Stomach (tissue), 19 donors: ENCODE measurements at places on chromosomes 6 and 20. TPM values are rescaled to one million over a fixed set of nuclear protein-coding genes. Genes with fewer than 3 reads are reported as not detected.

GRCh38 chr6:37774028-37774680 is 45.4 kb upstream of the ZFAND3 start:
- DNase-seq: no peak

GRCh38 chr20:5691918-5692618 is 58.1 kb upstream of the SHLD1 start:
- no peak for DNase-seq

DNA sequence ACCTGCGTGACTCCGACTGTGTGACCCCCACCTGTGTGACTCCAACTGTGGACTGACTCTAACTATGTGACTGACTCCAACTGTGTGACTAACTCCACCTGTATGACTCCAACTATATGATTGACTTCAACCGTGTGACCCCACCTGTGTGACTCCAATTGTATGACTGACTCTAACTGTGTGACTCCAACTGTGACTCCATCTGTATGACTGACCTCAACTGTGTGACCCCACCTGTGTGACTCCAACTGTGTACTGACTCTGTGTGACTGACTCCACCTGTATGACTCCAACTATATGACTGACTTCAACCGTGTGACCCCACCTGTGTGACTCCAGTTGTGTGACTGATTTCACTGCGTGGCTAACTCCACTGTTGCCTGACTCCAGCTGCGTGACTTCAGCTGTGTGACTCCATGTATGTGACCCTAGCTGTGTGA is 38.6 kb downstream of the SYNJ2 start:
- no peak for DNase-seq

DNA sequence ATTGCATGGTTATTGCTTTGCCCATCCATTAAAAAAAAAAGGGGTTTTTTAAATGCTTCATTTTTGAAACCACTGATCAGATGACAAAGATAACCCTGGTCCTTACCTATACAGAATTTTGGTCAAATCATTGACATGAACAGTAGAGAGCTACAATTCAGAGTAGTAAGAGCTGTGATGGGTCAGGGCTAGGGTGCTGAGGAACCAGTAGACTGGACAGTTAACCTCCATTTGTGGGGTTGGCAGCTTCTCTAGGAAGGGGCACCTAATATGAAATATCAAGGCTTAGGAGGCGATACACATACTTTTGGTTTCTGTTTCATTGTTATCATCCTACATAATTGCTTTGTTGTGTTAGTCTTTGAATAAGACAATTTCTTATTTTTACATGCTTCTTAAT is 55.1 kb downstream of the ORC3 start:
- no peak for DNase-seq

SLC2A4RG gene
- total RNA-seq: 25.9 TPM

DNA sequence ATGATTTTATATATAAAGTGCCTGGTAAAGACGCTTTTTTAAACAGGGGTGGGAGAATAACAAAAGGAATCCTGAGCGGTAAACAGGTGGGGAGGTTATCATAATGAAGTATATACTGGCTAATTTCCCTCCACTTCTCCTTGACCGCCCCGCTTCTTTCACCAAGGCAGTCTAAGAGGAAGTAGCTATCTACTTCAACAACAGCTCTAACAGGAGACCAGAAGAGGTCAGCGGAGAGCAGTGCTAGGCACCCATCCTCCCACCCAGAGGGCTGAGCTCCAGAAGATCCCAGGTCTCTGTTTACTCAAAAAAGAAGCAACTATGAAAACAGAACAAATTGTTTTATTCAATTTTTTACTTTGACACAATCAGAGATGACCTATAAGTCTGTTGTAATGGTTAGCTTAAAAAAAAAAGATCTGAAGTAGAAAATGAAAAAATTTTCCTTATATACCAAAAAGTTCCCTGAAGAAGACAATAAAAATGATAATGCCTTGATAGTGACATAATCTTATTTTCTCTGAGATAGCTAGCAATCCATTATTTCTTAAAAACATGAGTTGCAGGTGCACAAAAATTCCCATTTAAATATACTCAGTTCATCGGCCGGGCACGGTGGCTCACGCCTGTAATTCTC is 141.1 kb downstream of the PDSS2 start:
- peak; percentile 51 for DNase-seq

- no peak for DNase-seq
These were observed 117.0 kb downstream of the PHACTR3 start for GRCh38 chr20:59721386-59721785.

- DNase-seq: no peak
These were observed 2.0 kb upstream of the SLC22A23 start for GRCh38 chr6:3458706-3459421.

DNA sequence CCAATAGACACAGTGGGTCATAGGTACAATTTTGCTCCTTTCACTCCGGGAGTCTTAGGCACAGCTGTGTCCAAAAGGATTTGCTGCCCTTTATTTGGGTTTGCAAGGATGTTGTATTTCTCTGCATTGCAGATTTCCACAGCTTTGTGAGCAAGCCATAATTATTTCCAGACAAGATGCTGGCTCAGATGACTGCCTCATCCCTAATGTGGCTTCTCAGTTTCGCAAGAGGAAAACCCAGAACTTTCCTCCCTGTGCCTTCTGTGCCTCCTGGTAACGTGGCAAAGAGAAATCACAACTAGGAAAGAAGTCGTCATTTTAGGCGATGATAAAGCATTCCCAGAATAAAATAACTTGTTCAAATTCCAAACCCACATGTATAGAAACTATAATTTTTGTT is 33.7 kb downstream of the FAM50B start:
- peak; percentile 38 for DNase-seq

MANEA gene
- total RNA-seq: 3.5 TPM

- DNase-seq: no peak
These were observed 11.0 kb downstream of the VSX1 start for GRCh38 chr20:25070821-25071473.

DNA sequence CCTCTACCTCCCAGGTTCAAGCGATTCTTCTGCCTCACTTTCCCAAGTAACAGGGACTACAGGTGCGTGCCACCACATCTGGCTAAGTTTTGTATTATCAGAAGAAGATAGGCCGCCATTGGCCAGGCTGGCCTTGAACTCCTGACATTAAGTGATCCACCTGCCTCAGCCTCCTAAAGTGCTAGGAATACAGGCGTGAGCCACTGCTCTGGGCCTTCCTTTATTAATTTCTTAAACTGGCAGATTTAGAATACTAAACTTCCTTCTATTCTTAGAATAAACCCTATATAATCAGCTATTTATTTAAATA is 86.6 kb downstream of the HFE start:
- no peak for DNase-seq

GRCh38 chr6:151068761-151069312 is 170.9 kb upstream of the AKAP12 start:
- DNase-seq: no peak

DNA sequence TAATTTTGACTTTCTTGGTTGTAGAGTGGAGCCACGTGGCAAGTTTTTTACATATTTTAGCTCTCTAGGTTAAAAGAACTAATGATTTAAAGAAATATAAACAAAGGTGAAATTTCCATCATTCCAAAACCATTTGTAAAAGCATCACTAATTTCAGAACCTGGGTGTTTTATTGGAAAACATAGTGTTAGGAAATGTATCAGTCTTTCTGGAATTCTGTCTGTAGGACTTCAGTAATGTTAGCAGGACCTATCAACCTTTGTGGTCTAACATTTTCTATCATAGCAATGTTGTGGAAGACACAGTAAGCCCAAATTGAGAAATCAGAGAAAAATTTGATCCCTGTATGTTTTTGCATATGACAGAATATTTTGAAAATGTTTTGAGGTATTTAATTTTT is 28.3 kb downstream of the L3MBTL3 start:
- DNase-seq: no peak

FKBP1A gene
- total RNA-seq: 68.3 TPM

PI16 gene
- total RNA-seq: not detected

DNA sequence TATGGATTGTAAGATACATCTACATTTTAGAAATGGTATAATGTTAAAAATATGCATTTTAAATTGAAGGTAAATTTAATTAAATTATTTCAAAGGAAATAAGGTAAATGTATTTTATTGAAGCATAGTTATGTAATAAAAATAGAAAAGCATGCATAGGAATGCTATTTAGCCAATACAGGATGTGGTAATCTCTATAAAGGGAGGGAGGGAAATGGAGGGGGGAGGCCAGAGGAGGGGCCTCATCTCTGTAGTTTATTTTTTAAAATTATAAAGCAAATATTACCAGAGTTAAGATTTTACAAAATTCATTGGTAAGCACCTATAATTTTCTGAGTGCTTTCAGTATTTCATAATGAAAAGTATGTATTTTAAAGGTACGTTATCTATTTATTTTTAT is 27.2 kb downstream of the SLC16A10 start:
- no peak for DNase-seq

GRCh38 chr6:16168121-16168520 is 39.2 kb downstream of the MYLIP start:
- no peak for DNase-seq

GRCh38 chr20:25991051-25991755 is 294.6 kb upstream of the ZNF337 start:
- no peak for DNase-seq

GRCh38 chr6:155678361-155678760 is 222.7 kb upstream of the NOX3 start:
- no peak for DNase-seq

METTL24 gene
- 3.6 TPM for total RNA-seq

DNA sequence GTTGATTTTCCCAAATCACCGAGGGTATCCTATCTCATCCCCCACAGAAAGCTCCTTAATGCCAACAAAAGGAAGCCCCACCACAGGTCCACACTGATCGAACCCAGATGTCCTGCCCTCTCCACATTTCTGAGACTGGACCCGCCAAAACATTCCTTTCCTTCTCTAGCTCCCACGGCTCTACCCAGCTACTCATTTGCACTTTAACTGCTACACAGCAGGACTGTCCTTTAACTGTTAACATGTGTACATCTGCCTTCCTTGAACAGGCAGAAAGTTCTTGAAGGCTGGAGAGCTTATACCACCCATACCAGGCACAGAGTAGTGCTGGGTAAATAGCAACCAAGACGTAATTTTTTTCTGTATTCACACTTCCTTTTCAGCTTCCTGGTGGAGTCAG is 68.6 kb downstream of the TRMT6 start:
- no peak for DNase-seq

DNA sequence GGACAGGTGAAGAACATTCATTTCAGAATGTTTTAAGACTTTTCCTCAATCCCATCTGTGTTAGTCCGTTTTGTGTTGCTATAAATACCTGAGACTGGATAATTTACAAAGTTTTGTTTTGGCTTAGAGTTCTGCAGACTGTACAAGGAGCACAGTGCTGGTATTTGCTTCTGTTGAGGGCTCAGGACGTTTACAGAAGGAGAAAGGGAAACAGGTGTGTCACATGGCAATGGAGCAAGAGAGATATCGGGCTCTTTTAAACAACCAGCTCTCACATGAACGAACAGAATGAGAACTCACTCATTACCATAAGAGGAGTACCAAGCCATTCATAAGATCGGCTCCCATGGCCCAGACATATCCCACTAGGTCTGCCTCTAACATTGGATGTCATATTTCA is 16.7 kb downstream of the MAP7 start:
- DNase-seq: peak; percentile 38

- no peak for DNase-seq
These were observed 175.5 kb downstream of the EYA2 start for GRCh38 chr20:47070176-47070575.

DNA sequence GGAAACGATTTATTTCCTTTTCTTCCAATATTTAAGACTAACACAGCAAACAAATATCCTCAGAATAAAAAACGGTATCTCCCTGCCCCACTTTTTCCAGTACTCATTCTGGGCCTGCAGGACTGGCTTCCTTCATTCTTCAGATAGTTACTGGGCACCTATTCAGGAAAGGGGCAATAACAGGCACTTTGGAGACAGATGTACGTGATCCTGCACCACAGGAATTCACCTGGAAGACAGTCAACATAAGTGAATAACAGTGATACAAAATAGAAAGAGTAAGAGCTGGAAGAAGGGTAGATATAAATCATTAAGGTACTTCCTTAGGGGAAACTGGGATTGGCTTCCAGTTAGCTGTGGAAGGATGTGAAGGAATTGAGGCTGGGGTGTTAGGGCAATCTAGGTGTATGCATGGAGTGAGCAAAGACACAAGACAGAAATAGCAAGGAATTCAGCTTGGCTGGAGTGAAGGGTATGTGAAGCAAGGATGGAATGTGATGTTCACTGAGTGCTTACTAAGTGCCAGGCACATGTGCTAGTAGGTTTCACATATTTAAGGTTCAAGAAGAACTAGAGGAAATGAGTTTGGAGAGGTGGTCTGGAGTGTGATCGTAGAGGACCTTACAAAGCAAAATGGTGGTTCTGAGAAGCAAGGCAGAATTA is 49.3 kb upstream of the FAM83C start:
- no peak for DNase-seq

WFDC2 gene
- 72.6 TPM for total RNA-seq

DDO gene
- total RNA-seq: not detected

DNA sequence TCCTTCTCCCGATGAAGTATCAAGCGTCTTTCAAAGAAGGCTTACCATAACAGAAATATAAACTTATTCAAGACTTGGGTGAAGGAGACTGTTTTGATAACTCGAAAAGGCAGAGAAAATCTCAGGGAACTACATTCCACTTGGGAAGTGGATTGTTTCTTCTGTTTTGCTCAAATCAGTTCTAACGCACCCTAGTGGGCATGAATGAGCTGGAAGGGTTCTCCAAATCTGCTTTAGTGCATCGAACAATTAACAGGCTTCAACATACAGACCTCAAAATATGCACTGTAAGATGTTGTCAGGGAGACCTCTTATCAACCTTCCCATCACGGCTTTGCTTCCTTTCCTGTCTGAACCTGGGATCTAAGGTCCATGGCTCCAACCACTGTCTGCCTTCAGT is 392.5 kb downstream of the CD83 start:
- no peak for DNase-seq

DNA sequence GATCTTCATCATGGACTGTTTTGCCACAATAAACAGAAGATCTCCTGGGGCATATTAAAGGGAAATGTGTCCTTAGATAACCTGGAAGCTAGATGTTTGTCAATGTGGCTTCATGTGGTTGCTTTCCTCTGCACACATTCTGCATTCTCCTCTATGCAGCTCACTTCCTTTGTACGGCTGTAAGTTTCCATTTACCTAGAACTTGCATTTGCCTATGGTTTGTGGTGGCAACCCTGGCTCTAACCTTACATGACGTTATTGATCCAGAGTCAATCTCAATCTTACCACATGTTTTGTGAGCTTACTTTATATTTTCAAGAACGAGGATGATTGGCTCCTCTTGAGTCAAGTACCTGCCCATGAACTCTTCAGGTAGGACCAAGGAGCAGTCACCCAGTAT is 863.1 kb downstream of the MAFB start:
- DNase-seq: no peak

- DNase-seq: no peak
These were observed 595.5 kb downstream of the COL12A1 start for GRCh38 chr6:74610352-74610751.

- peak; percentile 42 for DNase-seq
These were observed 157.7 kb upstream of the MMS22L start for GRCh38 chr6:97440590-97441176.
